ENCODE measurements at places on chromosomes 7 and 10.

DNA sequence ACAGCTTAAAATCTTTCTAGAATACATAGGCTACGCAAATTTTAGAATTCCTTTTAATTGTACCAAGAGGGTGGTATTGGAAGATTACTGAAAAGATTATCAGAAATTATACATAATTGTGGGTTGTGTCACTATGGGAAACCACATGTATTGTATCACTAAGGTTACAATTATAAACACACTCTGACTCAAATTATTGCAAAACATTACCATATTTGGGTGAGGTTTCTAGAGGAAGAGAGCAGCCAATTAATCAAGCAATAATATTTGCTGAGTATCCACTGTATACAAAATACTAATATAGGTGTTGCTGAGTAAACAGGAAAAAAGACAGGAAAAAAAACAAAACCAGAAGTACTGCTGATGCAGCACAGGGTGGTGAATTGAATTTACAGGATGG lies 3.1 kb upstream of the CAPZA2 start:
- no peak for DNase-seq

GRCh38 chr10:96025566-96025965 lies 17.8 kb upstream of the CCNJ start:
- DNase-seq, result no peak

GRCh38 chr10:36574207-36574606 lies 551.2 kb upstream of the ANKRD30A start:
- DNase-seq, result no peak

DNA sequence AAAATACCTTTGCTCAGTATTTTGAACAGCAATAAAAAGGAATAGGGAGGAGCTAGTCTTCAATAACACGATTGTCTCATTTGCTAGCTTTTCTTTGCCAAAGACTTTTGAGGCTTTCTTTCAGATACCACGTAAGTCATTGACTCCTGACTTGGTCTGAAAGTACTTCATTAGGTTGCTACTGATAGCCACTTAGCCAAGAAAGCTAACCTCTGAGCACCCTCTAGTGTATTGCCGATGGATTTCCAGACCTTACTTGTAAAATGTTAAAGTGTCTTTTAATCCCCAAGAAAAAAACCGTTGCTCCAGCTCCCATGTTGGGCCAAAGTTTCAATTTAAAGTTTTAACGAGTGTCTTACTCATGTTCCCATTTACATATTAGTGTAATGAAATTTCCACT lies 63.4 kb upstream of the STRIP2 start:
- no peak for DNase-seq

DNA sequence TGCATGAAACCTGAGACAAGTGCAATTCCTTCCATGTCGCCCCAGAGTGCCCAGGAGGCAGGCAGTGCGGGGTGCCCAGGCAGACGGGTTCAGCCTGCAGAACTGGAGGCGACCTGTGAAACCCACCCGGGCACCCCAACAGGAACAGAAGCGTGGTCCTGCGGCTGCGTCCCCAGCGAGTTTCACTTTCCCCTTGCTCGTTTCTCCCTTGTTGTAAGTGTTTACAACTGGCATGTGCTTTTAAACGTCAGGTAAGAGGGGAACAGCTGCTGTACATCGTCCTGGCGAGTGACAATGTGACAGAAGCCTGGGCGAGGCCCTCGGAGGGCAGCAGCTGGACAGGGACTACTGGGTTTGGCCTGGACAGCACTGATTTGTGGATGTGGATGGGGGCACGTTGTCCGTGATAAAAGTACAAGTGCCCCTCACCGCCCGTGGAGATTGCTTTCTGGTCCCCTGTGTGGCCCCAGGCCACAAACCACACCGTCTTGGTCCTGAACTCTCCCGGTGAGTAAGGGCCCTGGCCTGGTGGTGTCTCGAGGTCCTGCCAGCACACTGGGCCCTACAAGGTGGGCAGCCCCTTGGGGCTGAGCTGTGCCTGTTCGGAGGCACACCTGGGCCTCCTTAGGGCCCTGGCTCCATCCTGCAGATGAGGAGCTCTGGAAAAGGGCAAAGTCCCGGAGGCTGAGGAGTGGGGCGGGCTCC lies 4.0 kb downstream of the VENTX start:
- no peak for DNase-seq

GRCh38 chr10:17122726-17123661 lies 6.6 kb downstream of the CUBN start:
- DNase-seq, result no peak

DNA sequence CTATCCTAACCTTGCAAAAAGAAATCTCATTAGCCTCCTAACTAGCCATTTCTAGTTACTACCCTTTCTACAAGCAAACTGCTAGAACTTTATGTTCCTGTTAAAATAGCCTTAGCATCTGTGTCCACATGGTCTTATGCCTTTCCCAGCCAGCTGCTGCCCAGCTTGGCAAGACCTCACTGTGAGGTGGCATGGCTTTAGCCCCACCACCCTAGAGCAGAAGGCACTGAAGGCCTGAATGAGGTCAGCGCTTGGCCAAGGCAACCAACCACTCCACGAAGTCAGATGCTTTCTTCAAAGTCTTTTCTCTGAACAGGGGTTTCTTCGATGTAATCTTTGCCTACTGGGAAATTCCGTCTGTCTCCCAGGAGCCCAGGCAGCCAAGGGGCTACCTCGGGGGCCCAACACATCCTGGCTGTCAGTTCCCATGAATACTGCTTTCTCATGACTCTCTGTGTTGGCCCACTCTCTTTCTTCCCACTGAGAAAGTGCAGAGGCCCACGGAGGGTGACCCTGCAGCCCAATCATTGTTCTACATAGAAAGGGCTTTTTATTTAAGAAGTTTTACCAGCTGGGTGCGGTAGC lies 41.6 kb downstream of the POLR3A start:
- DNase-seq, result no peak

DNA sequence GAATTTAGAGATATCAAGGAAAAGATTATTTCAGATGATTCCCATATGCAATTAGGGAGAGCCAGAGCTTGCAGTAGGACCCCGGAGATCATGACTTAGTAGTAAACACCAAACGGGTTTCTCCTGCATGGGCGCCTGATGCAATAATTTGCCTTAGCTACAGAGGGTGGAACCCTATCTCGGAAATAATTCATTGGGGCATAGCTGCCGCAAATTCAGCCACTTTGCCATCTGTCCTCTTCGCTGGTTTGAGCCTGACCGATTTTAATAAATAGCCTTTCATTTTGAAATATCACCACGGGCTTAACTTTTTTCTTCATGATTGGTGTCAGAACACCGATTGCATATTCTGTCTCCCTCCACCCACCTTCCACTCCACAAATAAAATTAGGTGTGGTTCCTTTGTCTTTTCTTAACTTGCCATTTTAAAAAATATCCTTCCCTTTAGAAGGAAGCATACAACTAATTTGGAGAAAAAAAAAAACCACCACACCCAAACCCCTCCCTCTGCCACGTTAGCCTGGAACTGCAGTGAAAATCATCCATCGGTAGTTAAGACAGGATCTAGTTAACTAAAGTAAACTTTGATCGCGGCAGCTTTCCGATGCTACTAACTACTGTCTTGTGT lies 1.4 kb downstream of the GARS1 start:
- DNase-seq, result no peak

DNA sequence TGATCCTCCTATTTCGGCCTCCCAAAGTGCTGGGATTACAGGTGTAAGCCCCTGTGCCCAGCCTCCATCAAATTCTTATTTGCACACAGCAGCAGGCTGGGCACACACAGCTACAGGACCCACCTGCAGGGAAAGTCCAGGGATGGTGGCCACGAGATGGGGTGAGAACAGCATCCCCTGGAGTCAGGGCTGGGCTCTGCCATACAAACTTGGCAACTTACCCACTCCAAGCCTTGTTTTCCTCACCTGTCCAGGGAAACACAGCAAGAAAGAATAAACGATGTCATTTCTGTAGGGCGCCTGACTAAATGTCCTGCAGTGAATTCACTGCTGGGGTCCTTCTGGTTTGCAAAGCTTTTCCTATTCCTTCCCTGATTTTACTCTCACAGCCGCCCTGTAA lies 5.5 kb downstream of the MYH16 start:
- no peak for DNase-seq

- DNase-seq, result no peak
Observed at GRCh38 chr7:92823042-92823441, 13.3 kb downstream of the CDK6 start.

- DNase-seq, result no peak
Observed at GRCh38 chr7:49937608-49938007, 155.4 kb downstream of the ZPBP start.

DNA sequence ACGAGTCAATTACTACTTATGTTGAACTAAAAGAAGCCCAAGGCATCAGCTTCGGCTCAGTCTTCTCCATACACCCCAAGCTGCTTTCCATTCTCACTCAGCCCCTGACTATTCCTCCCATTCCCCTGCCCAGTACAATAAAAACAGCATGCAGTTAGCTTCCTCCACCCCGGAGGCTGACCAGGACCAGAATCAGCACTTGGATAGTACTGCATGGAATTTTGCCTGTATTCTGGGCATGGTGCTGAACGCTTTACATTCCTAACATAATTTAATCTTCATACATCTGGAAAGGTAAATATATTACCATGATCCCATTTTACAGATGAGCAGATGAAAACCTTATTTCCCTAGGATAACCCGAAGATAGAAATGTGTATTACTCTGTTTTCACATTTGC lies 7.5 kb upstream of the PODXL start:
- DNase-seq, result no peak

DNA sequence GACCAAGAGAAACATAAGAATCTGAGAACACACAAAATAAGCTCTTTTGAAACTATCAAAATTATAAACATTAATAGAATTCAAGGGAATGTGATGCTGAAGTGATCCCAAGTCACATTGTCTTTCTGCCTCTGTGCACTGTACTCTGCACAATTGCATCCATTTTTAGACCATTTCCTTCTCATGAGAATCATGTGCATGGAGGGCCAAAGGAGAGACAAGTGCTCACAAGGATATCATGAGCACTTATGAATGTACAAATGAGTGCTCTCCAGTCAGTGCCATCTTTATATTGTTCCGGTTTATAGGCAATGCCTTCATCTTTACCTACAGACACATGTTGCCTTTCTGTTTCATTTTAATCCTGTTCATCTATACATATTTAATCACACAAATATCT lies 36.9 kb downstream of the MET start:
- DNase-seq, result no peak

GRCh38 chr7:154437234-154437633 lies 385.0 kb downstream of the DPP6 start:
- DNase-seq, result no peak

DNA sequence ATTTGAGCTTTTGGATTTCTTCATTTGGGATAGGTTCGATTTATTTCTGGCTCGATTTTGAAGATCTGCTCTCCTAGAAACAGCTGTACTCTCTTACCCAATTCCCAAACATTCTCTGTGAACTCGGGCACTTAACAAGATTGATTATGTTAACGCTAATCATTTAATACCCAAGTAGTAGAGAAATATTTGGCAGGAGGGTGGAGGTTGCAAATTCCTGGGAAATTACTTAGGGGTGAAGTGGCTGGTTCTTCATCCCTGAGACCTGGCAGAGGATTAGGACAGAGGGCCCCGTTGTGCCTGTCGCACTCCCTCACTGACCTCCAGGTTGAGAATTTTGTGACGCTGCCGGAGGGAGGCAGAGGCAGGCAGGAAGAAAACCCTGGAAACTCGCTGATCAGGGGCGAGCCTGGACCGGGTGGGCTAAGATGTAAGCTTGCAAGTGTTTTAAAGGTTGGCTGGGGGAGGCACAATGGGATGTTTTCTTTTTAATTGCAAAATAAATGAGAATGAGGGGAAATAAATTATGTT lies 182.6 kb downstream of the TCF7L2 start:
- DNase-seq, result no peak

DNA sequence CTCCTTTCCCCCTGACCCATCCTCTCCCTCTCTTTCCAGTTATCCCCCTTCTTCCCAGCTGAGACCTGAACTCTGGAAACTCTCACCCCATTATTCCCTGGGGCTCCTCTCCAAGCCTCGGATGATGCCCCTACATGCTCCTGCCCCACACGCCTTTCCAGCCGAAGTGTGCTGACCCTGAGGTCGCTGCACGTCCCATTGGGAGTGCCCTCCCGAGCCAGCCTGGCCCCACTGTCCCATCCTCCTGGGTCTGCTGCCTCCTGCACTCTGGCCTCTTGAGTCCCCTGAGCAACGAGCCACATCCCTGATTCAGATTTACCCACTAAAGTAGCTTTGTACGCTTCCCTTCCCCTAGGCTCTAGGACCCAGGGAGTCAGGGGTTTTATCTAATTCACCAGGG lies 87.4 kb downstream of the TCERG1L start:
- no peak for DNase-seq

GRCh38 chr10:46097576-46098317 lies 51.7 kb upstream of the MSMB start:
- no peak for DNase-seq

DNA sequence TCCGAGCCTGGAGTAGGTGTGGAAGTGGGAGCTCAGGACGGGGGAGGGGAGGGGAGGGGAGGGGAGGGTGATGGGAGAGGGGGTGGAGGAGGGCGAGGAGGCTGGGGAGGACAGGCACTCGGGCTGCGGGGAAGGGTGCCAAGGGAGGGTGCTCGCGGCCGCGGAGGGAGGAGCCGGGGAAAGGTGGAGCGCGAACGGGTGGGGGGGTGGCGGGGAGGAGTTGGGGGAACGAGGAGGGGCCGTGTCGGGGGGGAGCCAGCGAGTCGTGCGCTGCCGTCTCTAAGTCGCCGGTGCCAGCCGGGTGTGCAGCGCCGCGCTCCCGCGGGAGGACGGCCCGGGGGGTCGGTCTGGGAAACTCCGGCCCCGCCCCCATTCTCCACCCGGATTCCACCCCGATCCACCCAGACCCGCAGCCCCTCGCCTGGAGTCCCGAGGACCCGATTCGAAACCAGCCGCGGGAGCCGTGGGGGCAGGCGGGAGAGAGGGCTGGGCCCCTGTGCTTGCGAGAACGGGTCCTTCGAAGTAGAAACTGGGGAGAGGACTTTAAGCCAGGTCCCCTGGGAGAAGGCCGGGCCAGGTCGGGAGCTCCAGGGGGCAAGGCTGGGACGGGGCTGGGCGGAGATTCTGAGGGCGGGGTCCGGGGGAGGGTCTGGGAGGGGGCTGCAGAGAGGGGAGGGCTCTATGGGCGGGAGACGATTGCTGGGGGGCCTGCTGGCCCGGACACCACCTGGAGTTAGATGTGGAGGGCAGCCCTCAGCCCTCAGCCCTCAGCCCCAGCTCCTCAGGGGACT lies at the start of gene ZNF467:
ZNF467 (minus strand) TSS at position 143 of the 791 bp plus-strand sequence. CDS start 2,556 bp downstream, outside the sequence.
- DNase-seq, result no peak

DNA sequence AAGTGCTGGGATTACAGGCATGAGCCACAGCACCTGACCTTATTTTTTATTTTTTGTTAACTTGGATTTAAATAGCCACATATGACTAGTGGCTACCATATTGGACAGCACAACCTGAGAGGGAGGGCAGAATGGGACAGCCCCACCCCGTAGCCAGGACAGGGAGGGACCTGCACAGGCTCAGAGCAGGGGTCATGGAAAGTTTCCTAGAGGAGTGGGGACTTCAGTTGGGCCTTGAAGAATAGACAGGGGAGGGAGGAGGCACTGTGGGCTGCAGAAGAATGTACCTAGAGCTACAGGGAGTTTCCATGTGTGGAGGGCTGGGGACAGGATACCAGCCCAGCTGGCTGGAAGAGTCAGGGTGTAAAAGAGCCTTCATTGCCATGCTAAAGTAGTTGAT lies 8.8 kb downstream of the TRIM8 start:
- DNase-seq, result no peak

- no peak for DNase-seq
Observed at GRCh38 chr10:79038841-79039201, 29.9 kb upstream of the ZMIZ1 start.

GRCh38 chr7:137996871-137997270 lies 5.0 kb downstream of the CREB3L2 start:
- DNase-seq, result no peak

- no peak for DNase-seq
Observed at GRCh38 chr10:123911866-123912265, 20.3 kb upstream of the CPXM2 start.

All from NCI-H1930 (cell line).